ENCODE measurements at places on chromosomes 3 and 15.

DNA sequence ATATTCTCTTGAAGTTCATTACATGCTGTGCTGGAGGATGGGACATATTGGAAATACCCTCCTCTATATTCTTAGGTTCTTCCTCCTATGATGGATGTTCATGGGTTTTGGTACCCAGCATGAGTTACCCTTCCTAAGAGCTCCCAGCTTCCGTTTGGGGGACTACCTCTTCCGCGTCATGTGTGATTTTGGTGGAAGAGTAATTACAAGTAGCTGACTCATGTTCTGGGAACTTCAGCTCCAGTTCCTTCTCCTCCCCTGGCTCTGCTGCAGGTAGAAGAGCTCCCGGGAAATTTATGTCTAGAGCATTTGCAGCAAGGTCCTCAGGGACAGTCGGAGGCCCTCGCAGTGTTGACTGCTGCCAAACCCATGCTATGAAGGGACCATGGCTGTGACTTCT is 208.8 kb upstream of the IL12A start:
- DNase-seq: no peak

GRCh38 chr3:73586190-73586589 is 38.6 kb downstream of the PDZRN3 start:
- DNase-seq: no peak

DNA sequence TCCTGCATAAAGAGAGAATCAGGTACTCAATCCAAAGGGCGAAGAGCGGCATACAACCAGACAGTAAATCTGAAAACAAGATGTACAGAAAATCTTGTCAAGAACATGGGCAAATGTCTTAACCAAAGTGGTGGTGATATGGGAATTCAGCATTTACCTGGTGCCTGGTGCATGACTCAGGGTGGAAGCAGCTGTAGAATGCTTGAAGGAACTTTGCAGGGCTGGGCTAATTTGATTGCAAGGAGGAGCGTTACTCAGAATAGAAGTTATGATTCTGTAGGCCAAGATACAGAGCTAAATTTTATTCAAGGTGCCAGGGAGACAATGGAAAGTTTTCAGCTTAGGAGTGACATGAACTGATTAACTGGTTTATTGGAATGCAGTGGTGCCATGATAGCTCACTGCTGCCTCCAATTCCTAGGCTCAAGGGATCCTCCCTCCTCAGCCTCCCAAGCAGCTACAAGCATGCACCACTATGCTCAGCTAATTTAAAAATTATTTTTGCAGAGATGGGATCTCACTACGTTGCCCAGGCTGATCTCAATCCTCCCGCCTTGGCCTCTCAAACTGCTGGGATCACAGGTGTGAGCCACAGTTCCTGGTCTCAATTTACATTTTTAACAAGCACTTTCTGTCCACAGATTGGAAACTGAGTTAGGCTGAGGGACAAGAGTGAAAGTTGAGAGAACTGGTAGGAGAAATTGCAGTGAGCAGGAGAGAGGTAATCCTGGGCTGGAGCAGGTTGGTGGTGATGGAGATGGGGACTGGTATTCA is 91.5 kb upstream of the TBC1D5 start:
- no peak for DNase-seq

DNA sequence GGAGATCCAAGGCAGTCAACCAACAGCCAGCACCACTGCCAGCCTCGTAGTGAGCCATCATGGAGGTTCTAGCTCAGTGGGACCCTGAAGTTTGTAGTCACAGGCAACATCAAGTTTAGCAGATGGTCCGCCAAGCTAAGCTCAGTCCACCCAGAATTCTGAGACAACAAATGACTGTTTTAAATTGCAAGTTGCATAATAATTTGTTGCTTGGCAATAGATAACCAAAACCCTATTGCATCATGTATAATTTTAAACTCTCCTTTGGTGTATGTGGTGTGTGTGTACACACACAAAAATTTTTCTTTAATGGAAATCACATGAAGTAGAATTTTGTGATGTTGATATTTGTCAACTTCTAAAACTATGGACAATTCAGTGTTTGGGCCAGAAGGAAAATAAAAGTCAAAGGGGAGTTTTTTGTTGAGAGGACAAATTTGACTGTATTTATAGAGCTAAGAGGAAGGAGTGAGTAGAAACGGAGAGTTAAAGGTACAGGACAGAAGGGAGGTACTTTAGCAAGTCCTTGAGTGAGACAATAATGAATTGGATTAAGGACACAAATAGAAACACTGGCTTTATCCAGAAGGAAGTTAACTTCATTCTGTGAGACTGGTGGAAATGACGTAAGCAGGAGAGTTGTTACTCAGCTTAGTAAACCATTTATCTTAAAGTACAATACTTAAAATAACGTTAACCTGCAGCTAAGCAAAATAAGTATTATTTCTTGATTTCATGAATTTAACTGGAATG is 83.6 kb downstream of the NCEH1 start:
- DNase-seq: no peak

GRCh38 chr3:51500632-51501131 is 867 bp upstream of the DCAF1 start:
- no peak for DNase-seq

DNA sequence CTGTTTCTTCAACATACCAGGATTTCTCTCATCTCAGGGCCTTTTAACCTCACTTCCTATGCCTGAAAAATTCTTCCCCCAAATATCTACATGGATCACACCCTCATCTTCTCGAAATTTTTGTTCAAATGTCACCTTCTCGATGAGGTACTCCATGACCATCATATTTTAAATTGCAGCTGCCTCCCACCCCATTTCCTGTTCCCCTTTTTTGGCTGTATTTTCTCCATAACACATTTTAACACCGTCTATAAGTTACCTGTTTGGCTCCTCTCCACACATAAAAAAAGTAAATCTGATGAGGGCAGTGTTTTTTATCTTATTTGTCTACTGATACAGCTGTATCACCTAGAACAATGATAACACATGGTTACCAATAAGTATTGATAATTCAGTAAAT is 20.7 kb upstream of the ZBED2 start:
- DNase-seq: no peak

GRCh38 chr3:139234491-139234890 is 109.3 kb upstream of the MRPS22 start:
- DNase-seq: no peak

DNA sequence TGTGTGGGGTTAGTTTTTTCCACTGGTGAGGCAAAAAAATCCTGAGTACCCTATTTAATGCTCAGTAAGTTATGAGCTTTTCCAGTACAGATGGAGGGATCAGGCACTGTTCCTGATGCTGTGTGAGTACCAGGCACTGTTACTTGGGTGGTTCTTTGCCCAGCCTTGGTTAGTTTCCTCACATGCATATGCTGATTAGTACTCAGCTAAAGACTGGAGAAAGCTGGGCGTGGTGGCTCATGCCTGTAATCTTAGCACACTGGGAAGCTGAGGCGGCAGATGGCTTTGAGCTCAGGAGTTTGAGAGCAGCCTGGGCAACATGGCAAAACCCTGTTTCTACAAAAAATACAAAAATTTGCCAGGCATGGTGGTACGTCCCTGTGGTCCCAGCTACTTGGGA is 210.3 kb upstream of the SGO1 start:
- DNase-seq: no peak

- no peak for DNase-seq
These were observed 36.0 kb downstream of the PSTPIP1 start for GRCh38 chr15:77030928-77031375.

- no peak for DNase-seq
These were observed 134.5 kb upstream of the AADACL2 start for GRCh38 chr3:151599103-151599672.

Measured in germinal center (tissue), 1 donor.